ENCODE measurements at places on chromosomes 7 and 10. TPM values are rescaled to one million over a fixed set of nuclear protein-coding genes. Genes with fewer than 3 reads are reported as not detected.

DNA sequence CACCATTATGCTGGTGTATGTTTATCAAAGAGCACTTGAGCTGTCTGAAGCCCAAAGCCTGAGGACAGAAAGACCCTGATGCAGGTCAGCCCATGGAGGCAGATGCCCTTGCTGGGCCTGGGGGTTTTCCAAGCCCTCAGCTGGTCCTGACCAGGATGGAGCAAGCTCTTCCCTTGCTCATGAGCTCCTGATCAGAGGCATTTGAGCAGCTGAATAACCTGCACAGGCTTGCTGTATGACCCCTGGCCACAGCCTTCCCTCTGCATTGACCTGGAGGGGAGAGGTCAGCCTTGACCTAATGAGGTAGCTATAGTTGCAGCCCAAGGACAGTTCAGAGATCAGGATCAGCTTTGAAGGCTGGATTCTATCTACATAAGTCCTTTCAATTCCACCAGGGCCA is 13.0 kb downstream of the AQP1 start:
- no peak for DNase-seq

DNA sequence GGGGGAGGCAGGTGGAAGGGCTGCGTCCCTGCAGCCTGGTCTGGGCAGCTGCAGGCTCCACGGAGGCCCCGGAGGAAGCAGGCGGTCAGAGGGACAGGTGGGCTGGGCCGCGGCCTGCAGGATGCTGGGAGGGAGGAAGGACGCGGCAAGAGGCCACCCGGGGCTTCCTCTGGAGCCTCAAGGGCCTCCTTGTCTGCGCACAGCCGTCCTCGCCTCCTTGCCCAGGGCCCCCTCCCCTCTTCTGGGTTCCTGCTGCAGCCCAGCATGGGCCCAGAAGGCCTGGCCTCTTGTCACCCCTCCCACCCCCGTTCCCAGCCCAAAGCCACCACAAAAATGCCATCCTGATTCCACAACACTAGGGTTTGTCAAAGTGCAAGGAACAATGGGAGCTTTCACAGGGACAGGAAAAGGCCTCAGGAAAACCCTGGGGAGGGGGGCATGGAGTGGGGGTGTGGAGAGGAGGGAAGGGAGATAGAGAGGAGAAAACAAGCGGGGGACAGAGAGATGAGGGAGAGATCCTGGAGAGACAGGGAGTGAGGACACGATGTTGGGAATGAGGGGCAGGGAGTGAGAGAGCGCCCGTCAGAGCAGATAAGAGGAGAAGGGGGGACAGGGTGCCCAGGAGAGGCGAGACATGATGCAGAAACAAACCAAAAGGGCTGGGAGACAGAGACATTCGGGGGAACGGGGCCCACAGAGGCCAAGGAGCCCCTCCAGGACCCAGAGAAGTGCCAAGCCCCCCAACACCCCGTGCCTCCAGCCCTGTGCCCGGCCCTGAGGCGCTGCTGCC is 41.8 kb downstream of the ZCCHC24 start:
- DNase-seq, result no peak

POLR2J3 gene
- polyA plus RNA-seq, result 78.2 TPM

MMP21 gene
- 0.74 TPM for polyA plus RNA-seq

- DNase-seq, result no peak
Measured at GRCh38 chr10:123472606-123473005, 193.5 kb upstream of the GPR26 start.

- DNase-seq, result peak; percentile 14
Measured at GRCh38 chr7:145398758-145399157, 562.9 kb upstream of the TPK1 start.

DNA sequence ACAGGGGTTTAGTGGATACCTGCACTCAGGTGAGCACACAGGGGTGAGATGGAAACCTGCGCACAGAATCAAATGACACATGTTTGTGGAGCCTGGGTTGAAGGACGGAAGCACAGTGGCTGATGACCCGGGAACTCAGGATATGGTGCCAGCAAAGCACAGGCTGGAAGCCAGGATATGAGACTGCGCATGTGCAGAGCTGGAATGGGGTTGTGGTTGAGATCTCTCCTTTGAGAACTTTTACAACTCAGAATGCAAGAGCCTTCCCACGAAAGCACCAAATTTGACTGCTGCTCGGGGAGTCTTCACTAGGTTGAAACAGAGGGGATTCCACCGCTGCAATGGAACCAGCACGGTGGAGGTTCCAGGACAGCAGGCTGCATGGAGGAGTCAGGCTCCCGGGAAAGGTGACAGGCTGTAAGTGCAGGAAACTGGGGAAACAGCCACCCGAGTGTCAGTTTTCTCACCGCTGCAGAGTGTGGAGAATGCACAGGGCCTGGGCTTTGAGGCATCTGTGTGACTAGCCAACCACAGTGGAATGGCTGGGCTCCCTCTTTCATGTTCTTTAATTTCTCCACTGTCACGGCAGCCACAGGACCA is 133.4 kb upstream of the TCERG1L start:
- DNase-seq, result no peak

GRCh38 chr7:128427289-128427891 is 17.6 kb upstream of the IMPDH1 start:
- peak; percentile 51 for DNase-seq

DNA sequence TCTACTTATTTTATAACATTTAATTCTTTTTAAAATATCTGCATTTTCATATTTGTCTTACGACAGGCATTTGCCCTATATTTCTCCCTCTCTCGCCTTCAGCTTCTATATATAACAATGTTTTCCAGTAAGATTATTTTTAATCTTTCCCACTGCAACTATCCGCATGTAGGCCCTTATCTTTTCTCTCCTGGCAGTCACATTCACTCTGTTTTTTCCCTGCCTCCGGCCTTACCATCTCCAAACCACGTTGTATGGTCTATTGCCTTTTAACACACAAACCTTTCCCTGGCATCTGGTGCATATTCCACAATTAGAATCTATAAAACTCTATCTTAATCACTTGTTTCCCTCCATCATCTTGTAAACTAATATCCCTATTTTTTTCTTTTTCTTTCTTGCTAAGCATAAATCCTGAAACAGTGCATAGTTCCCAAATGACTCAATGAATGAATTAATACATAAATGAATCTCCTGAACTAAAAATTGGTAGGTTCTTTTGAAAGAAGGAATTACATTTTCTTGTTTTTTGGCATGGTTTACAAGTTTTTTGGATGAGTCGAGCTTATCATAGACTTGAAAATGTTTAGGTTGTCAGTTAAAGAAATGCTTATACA is 173.2 kb downstream of the SEMA3A start:
- DNase-seq, result no peak

- no peak for DNase-seq
Measured at GRCh38 chr10:73650537-73651331, 5.1 kb downstream of the SYNPO2L start.

CHAT gene
- polyA plus RNA-seq, result 0.06 TPM

DNA sequence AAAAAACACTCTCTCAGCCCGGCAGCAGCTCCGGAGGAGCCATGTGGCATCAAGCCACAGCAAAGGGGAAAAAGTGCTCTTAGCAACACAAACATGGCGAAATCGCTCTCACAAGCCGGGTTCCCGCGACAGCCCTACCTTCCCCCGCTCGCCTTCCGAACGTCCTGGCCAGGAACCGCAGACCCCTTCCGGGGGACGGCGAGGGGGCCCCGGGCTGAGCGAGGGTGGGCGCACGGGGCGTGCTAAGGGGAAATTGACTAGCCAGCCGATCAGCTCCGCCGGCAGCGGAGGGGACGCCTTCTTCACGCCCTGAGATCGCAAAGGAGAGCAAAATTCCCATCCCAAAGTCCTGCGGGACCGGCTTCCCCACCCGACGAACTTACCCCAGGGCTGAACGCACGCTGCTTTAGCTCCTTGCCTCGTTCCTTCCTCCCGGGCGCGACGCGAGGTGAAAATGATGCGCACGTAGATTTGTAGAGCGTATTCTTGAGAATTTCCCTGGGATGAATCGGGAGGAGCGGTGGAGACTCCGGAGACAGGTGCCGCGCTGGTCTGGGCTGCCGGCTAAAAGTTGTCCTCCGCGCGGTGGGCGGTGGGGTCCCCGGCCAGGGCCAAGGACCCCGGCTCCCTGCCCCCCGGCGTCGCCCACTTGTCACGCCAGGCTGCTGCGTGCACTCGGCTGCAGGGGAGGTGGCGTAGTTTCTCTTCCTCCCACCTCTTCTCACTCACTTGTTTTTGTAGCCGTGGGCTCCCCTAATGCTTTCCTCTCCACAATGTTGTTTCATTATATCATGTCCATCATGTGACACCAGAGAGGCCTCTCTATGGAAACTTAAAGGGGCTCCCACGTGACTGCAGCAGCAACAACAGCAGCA is 220.1 kb upstream of the MKLN1 start:
- DNase-seq, result no peak

DNA sequence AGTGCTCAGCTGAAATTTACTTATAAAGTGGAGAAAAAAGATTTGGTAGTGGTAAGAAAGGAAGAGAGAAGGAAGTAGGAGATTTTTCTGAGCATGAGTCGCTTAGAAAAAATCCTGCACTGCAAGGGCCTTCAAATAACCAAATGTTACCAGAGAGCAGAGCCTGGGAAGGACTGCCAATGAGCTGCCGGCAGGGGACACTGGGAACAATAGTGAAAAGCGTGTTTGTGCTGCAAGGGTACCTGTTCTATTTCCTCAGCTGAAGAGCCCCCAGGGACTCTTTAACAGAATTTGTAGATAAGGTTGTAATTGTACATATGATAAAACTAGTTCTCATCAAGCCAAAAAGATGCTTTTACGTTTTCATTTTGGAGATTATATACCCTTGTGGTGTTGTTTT is 696.3 kb upstream of the C7orf33 start:
- DNase-seq, result no peak

EBLN1 gene
- not detected for polyA plus RNA-seq

- DNase-seq, result no peak
Measured at GRCh38 chr10:102408728-102409603, 9.6 kb downstream of the PSD start.

All from renal pelvis (tissue), 12 donors.